ENCODE measurements at places on chromosomes 2 and 18.
A peak's percentile ranks its signal among the peaks of the same experiment; 100 is the strongest.

GRCh38 chr2:20222769-20223406, 2.0 kb downstream of the SDC1 start:
- no peak for DNase-seq

GRCh38 chr2:117603060-117603459, 211.4 kb upstream of the DDX18 start:
- DNase-seq: no peak

DNA sequence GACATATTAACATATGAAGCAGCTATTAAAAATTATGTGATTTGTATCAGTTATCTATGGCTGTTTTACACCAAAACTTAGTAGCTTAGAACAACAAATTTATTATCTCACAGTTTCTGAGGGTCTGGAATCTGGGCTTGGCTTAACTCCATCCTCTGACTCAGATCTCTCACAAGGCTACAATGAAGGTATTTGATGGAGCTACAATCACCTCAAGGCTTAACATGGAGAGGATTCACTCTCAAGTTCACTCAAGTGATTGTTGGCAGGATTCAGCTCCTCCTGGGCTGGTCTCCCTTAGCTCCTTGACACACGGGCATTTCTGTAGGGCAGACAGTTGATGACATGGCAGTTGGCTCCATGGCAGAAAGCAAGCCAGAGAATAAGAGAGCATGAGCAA, 133.0 kb upstream of the SLC14A2 start:
- DNase-seq: no peak

- DNase-seq: no peak
Observed at GRCh38 chr18:364256-364826, 96.5 kb upstream of the THOC1 start.

- no peak for DNase-seq
Observed at GRCh38 chr18:68314403-68314802, 400.5 kb downstream of the TMX3 start.

DNA sequence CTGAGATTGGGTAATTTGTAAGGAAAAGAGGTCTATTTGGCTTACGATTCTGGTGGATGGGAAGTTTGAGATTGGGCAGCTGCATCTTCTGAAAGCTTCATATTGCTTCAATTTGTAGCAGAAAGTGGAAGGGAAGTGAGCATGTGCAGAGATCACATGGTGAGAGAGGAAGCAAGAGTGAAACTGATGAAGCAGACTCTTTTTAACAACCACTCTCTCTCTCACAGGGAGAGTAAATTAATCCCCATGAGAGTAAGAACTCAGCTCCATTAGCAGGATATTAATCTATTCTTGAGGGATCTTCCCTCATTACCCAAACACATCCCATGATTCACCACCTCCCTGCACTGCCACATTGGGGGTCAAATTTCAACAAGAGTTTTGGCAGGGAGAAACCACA, 298.5 kb upstream of the CELF4 start:
- no peak for DNase-seq

DNA sequence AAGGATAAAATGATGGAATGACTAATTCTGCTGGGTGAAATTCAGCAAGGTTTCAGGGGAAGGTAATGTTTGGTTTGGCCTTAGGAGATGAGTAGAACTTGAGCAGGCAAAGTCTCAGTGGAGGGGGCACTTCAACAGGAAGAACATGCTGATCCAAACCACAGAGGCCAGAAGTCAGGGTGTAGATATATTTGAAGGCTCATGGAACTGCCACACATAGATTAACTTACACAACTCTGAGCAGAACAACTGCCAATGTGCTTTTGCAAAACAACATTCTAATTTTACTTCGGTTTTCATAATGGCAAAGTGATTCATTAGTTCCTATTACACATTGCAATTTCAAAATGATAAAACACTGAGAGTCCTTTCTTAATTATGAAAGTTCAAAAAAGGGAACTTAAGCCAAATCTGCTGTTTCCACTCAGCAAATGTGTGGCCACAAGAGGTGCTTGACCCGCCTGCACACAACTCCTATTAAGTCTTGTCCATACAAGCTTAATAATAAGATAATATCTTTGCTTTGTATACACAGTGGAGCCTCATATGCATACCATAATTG, 284.8 kb downstream of the MREG start:
- peak; percentile 54 for DNase-seq

GRCh38 chr2:202251494-202251893, 13.1 kb upstream of the SUMO1 start:
- DNase-seq: no peak

DNA sequence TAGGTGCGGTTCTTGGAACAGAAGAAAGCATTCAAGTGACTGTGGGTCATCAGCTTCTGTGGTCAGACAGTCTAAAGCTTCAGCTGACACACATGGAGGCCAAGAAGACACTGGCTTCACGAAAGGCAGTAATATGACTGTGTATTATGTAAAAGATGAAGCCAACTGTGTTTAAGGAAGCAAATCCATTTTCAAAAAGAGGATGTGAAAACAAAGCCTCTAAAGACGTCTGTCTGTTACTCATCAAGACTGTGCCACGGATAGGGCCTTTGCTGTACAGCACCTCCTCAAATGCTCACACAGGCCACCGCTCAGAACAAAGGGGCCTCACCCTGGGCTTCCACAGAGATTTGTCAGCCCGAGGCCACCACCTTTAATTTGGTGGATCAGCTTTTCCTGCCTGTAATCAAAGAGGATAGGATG, 21.1 kb upstream of the TMEM163 start:
- peak; percentile 28 for DNase-seq

DNA sequence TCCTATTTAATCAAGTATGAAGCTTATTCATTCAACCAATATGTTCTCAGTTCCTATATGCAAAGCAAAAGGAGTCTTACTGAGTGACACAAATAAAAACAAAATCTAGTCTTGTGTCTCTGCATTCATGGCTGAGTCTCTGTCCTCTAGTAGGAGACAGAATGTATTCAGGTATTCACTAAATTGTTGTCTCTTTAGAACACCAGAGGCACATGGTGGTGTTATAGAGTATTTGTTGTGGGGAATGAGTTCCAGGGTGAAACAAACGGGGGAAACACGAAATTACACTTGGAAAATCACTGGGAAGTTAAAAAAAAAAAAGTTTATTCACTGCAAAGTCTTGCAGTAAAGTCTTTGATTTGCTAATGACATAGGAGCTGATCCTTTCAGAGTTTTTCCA, 131.7 kb upstream of the FSHR start:
- no peak for DNase-seq

- DNase-seq: no peak
Observed at GRCh38 chr2:66582987-66583880, 148.3 kb downstream of the MEIS1 start.

- DNase-seq: no peak
Observed at GRCh38 chr2:10811517-10811916, 1.1 kb downstream of the PDIA6 start.

GRCh38 chr2:238996331-238997136, 148.6 kb downstream of the TWIST2 start:
- DNase-seq: no peak

- no peak for DNase-seq
Observed at GRCh38 chr2:47070155-47070919, 84.8 kb downstream of the STPG4 start.

- DNase-seq: no peak
Observed at GRCh38 chr2:207813221-207813916, 43.7 kb upstream of the FZD5 start.

DNA sequence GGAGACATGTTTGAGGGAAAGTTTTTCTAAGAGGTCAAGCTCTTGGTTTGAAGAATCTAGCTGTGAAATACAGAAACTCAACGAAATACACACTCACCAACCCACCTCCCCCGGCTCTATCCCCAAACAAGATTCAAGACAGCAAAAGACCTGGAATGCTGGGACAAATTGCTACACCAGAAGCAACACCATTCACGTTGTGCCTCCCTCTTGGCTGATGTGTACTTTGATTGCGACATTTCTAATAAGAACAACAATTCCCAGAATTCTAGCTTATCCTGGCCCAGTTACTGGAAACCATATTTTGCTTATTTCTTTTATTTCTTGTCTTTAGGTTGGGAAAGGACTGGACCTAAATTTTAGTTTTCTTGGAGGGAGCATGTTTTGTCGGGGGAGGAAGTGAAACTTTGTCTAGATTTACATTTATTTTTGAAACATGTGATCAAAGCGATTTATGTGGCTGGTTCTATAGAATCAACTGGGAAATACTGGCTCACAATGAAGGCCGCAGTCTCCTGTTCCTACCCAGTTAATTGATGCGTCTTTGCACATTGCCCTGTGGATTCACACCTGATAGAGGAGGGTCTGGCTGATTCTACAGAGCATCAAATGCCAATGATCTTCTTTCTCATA, 29.6 kb upstream of the LPIN1 start:
- no peak for DNase-seq

DNA sequence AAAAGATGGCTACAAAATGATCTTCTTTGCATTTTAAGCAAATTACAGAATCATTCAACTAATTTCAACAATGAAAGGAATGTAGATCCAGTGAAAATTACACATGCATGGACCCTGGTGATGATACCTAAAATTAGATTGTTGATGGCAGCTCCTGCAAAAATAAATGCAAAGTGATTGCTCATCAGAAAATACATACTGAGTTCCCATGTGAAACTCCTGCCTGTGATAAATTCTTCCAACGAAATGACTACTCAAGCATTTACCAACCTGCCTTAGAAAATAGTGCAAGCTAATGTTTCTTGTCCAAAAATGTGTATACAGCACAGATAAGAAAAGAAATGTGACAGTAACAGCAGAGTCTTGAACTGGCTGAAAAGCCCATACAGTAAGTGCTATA, 300.0 kb upstream of the REV1 start:
- no peak for DNase-seq

GRCh38 chr2:165640247-165640929, 153.7 kb downstream of the GALNT3 start:
- DNase-seq: no peak

GRCh38 chr2:239344857-239345216, 56.0 kb downstream of the HDAC4 start:
- DNase-seq: no peak
